Stimulated activated CD4-positive, alpha-beta T cell treated with anti-CD3 and anti-CD28 coated beads, TNF-alpha, amount 100 ng/mL, for 24 hours (primary cell): ENCODE measurements at places on chromosomes 13 and 19.

DNA sequence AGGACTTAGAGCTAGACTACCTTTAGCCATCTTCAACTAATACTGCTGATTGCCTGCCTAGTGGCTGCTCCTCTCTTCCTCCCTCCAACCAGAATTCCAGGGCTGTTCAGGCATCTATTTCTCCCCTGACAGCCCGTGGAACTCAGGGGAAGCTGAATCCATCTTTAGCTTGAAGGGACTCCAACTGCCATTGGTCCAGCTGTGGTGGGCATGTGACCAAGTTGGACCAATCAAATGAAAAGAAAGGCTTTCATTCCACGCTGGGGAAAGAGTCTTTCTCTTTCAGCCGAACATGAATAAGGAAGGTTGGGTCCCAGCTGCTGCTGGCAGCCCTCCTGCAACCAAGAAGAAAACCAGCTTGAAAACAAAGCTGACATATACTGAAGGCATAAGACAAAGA, 168.5 kb upstream of the OBI1 start:
- DNase-seq = no peak

DNA sequence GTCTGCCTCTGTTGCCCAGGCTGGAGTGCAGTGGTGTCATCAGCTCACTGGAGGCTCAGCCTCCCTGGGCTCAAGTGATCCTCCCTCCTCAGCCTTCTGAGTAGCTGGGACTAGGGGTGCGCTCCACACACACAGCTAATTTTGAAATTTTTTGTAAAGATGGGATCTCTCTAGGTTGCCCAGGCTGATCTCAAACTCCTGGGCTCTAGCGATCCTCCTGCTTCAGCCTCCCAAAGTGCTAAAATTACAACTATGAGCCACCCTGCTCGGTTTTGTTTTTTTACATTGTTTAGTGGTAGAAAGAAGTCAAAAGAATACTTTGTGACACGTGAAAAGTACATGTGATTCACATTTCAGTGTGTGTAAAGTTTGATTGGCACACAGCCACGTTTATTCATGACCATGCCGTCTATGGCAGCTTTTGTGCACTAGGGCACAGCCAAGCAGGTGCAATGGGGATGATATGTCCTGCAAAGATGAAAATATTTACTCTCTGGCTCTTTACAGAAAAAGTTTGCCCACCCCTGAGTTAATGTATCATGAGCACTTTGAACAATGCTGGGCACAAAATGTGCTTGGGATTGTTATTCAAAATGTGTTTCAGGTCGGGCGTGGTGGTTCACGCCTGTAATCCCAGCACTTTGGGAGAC, 16.2 kb upstream of the NFIC start:
- DNase-seq = no peak

DNA sequence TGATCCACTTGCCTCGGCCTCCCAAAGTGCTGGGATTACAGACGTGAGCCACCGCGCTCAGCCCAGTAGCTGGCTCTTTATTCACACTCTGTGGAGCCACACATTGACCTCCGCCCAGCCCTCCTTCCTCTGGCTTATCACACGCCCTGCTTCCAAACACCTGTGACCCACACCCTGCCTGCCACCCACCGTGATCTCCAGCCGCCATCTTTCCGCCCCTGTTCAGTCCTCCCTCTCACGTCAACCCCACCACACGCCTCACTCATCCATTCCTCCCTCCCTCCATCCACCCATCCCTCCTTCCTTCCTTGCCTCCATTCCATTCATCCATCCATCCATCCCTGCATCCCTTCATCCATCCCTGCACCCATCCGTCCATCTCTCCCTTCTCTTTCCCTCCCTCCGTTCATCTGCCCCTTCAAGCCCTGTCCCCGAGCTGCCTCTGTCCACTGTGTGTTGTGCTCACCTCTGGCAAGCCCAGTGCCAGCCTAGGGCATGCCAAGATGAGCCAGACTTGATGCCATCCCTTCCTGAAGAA, 17.6 kb downstream of the ZNF296 start:
- DNase-seq = no peak

DNA sequence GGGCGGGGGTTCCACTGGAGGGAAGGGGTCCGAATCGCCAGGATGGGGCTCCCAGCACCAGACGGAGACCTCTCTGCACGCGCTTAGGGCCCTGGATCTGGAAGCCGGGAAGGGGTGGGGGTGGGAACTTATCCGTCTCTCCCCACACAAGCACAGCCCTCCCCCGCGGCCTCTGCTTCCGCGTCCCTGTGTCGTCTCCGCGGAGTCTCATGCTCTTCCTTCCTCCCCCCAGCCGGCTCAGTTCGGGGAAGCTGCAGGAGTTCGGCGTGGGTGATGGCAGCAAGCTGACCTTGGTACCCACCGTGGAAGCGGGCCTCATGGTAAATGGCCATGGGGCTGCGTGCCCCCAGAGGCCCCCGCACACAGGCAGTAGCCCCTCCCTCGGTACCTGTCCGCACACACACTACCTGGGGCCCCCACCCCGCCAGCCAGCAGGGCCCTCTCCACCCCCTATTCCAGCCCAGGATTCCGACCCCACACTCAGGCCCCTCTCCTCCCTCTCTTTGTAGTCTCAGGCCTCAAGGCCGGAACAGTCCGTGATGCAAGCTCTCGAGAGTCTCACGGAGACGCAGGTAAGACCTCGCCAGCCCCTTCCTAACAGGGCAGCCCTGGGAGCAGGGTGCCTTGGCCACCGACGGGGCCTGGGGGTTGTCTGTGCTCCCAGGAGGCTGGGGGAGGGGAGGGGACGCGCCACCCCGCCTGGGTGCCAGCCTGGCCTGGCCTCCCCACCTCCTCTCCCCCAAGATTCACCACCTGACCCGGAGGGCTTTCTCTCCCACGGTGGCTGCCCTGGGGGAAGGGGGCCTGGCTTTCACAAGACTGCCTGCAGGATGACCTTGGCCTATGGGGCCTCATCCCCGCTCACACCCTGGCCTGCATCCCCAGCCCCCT, 3.2 kb downstream of the MIDN start:
- no peak for DNase-seq

DNA sequence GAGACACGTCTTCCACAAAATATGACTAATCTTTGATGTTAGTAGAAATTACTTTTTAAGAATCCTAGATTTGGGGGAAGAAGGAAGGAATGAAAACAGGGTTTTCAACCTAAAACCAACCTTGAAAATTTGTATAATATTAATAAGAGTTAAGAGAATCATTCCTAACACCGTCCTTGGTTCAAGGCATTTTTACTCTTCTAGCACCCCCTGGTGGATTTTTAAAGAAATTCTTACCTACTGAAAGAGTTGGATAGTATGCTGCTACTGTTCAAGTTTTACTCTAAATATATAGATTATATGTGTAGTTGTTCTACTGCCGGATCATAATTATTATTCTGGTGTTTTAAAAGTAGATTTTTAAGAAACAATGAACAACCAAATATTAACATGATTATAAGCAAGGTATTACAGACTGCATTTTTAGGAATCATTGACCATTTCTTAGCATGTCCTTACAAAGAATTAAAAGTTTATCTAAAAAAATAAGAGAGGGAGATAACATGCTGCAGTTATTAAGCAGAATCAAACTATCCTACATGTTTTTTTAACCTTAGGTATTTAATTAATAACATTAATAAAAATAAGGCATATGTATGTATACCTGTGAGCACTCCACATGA, 7.4 kb upstream of the SLITRK6 start:
- no peak for DNase-seq

DNA sequence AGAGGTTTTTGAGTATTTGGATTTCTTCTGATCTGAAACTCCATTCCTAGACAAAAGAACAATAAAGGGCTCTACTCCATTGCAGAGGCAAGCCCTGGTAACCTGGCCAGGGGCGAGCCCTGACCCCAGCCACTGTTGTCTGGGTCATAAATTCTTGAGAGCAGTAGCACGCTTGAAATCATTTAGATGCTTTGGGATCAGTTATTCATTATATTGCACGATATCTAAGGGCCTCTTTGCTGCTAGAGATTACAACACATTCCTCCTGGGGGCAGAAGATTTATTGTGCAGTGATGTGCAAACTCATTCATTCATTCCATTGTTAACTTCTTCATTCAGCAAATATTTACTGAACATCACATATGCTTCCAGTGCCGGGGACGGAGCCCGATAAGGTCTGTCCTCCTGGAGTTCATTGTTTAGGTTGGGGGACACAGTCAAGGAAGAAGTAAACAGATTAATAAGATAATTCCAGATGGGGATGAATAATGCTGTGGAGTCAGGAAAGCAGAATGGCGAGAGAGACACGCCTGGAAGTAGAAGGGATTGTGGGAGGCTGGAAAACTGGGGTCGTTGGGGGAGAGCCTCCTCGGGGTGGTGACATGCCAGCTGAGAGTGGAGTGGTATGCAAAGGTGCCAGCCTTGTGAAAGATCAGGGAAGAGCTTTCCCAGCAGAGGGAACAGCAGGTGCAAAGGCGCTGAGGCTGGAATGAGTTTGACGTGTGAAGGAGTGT, 34.9 kb downstream of the SIPA1L3 start:
- no peak for DNase-seq
